A172 (cell line): ENCODE measurements at places on chromosomes 13 and 19. TPM values are rescaled to one million over a fixed set of nuclear protein-coding genes. Genes with fewer than 3 reads are reported as not detected.

GRCh38 chr13:99153219-99153618 is 47.4 kb upstream of the UBAC2 start:
- DNase-seq: no peak

Gene UBA52
- 779 and 974 TPM in 2 replicates for total RNA-seq

Gene UBE2L5
- total RNA-seq: not detected in 2 replicates

- DNase-seq: no peak
These were observed 64.1 kb downstream of the SLC15A1 start for GRCh38 chr13:98688373-98688772.

DNA sequence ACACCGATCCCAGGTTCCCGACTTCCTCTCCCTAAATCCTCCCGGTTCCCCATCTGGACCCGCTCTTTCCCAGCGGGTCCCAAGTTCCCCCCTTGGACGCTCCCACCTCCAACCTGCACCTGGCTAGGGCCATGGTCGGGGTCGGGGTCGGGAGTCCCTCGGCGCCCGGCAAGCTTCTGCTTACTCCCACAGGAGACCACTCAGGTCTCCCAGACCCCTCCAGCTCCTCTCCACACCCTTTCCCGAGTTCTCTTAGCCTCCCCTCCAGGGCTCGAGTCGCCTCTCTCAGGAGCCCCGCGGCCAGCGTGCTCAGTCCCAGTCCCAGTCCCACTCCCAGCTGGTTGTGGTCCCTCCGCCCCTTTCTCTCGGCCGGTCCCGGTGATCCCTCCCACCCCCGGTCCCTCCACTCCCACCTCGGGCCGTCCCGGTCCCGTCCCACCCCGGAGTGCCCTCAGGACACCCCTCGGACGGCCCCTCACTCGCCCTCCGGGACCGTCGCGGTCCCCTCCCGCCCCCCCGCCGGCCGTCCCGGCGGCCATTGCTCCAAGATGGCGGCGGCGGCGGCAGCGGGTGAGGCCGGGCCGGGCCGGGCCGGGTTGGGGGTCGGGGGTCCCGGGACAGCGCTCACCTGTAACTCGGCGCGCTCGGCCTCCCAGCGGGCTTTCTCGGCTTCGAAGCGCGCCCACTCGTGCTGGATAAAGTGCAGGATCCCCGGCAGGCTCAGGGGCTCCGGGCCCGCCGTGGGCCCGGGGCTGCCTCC is at the start of gene FKRP:
TSS of gene FKRP (plus strand) at position 537 of the 760 bp plus-strand sequence. CDS start 9,394 bp downstream, outside the sequence.
- no peak for DNase-seq

Gene SLC6A16
- not detected in 2 replicates for total RNA-seq

- no peak for DNase-seq
These were observed 18.8 kb upstream of the GTF2F2 start for GRCh38 chr13:45101327-45102018.

Gene F2RL3
- total RNA-seq: not detected in 2 replicates

Gene FAM83E
- 0.07 TPM in 1 of 2 replicates, not detected in the other for total RNA-seq

- DNase-seq: no peak
These were observed 411.7 kb downstream of the FGF9 start for GRCh38 chr13:22082437-22083100.
